ENCODE measurements at places on chromosomes 12 and 14.

DNA sequence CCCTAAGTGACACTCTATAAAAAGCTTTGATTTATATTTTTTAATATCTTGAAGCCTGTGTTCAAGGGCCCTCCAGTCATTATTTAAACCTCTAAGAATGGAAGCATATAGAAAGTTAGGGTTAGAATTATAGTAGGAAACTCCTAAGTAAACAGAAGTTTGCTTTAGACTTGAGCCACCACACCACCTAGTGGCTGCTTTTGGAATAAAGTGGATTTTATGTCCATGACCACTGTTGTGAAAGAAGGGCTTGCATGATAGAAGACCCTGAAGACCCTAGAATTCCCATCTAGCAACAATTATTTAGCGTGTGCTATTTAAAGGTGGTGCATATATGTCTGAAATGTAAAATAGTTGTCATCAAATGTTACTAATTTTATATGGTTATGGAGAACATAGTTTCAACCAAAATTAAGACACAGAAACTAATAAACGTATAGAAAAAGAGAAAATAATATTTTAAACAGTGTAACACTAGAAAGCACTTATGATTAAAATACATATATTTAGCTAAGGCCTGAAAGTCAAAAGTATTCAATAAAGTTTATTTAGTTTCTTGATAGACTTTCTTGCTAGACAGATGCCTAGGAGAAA, 21.3 kb downstream of the LRRIQ1 start:
- no peak for DNase-seq

GRCh38 chr12:114131824-114132223, 165.7 kb upstream of the RBM19 start:
- no peak for DNase-seq

GRCh38 chr12:4539167-4539870, 629 bp downstream of the RAD51AP1 start:
- DNase-seq = no peak

DNA sequence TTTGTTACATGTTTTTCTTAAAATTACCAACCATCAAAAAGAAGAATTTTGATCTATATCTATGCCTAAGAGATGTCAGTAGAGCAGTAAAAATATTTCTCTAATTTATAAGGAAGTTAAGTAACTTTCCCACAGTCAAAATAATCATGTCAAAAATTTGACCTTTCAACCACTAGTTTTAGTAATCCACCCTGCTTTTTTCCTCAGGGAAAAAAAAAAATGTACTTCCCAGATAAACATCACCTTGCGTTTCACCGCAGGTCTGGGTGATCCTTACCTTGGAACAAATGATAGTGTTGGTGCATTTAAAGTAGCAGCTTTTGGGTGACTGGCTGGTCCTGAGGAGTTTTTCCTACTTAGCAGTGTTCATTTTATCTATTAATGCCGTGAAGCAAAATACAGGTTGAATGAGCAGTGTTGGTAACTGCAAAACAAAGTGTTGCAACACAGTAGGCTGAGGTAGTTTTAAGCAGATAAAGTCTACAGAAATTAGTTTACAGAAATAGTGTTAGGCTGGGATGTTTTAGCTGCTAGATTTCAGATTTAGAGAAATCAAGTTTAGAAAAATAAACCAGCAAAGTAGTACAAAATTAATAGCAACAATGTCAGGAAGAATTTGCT, 137.2 kb upstream of the DNM1L start:
- no peak for DNase-seq

GRCh38 chr12:10701843-10702242, 21.3 kb downstream of the YBX3 start:
- no peak for DNase-seq

DNA sequence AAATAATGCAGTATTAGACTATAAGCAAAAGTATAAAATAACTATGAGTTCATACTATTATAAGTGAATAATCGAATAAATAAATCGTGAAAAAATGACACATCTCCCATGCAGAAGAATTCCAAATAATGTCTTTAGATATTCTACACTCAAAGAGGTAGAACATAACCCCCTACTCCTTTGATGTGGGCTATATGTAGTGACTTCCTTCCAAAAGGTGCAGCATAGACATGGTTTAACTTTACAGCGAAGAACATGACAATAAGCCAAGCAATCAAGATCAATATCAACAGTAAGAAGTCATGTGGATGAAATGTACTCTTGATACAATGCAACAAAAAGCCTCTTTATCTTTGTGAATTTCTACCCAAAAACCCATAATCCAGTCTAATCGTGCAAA, 46.0 kb upstream of the HIF1A start:
- no peak for DNase-seq

DNA sequence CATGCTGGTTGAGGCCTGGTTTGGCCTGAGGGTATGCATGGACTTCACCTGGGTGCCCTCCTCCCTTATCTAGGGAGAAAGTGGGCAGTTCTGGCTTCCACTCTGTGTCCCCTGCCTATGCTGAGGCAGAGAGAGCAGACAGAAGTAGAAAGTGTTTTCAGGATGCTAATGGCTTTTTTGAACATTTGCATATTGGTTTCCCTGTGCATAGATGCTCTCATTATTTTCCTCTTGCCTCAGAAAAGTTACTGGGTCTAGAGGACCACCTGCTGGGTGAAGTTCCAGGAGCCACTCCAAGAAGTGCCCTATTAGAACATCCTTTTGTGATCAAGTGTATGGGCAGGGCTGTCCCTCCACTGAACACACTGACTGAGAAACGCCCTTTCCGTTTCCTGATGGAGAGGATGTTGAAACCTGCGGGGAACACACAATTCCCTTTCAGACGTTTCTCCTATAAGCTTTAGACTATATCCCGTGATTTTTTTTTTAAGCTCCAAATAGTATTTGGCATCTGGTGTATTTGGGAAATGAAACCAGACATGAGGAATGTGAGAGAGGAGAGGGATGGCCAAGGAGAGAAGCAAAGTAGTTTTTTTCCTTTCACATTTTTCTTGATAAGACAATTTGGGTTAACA, 66.6 kb downstream of the DAAM1 start:
- DNase-seq = no peak

Measured in CD4-positive, alpha-beta T cell treated with Interleukin-15 for 1 hour (primary cell).